NCI-H2081 (cell line): ENCODE measurements at places on chromosomes 7 and 10.

GRCh38 chr10:130395248-130395936 is 259.2 kb downstream of the GLRX3 start:
- DNase-seq = no peak

- no peak for DNase-seq
Measured at GRCh38 chr10:48589266-48589665, 15.6 kb downstream of the ARHGAP22 start.

DNA sequence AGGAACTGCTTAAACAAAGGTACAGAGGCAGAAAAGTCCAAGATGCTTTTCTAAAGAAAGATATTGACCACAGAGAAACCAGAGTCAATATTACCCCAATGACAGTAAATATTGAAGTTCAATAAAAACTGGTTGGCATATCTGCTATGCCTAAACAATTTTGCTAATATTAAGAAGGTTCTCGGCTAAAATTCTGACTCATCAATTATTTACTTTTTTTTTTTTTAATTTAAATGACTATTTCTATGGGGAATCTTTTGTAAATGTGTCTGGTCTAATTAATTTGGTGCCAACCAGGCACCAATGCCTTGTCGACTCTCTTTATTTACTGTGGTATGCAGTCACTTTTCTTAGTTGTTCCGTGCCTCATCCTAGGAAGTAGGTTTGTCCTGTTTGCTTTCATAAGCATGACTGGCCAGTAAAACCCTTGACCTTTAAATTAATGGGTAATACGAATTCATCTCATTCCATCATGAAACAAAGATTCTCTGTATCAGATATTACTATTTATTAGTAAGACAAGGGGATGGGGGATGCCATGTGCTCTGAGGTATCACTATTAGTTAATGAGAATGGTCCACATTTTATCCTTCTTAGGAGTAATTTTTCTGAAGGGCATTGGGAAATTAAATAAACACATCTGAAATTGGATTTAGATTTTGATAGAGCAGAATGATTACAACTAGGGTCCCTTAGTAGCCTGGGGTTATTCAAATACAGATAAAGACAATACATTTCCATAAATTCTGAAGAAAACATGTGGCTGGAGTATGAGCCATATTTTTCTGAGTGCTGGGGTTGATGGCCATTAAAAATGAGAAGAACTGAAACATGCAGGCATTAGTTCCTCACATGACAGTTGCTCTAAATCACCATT is 154.4 kb downstream of the VTI1A start:
- DNase-seq = no peak

GRCh38 chr7:128221929-128222403 is 19.1 kb upstream of the LEP start:
- DNase-seq = no peak

DNA sequence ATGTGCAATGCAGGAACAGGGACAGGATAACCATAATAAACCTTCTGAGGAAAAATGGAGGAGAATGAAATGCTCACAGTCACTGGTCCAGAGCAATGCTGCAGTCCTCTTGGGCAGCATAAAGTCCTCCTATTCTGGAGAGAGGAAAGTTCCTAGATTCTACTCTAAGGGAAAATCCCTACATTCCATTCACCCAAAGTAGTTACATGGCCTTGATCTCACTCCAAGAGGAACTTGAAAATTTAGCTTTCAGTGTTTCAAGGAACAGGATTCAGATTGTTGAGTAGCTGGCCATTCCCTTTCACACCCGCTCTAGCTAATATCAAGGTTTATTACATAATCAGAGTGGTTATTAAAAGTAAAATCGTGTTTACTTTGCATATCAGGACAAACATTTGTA is 168.3 kb downstream of the CHRM2 start:
- no peak for DNase-seq

GRCh38 chr7:39721345-39721744 is 98.0 kb downstream of the RALA start:
- DNase-seq = no peak

- DNase-seq = peak; percentile 91
Measured at GRCh38 chr7:1422512-1423263, 36.6 kb downstream of the MICALL2 start.

DNA sequence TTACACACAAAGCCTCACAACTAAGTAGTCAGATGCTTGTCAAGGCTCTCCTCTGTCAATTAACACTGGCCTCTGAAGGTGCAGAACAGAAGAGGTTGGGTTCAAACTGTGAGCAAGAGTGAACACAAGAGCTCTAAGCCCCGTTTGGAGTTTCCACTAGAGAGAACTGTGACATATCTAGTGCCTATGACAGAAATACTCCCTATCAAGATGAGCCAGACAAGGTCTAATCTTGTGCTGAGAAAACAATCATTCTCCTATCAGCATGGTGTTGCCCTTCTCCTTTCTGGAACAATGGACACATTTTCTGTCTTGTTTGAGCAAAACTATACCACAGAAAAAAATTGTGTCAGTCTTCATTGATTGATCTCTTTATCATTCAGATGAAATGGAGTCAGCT is 62.4 kb upstream of the CCDC71L start:
- no peak for DNase-seq

GRCh38 chr7:25597946-25598345 is 369.7 kb upstream of the NPVF start:
- DNase-seq = no peak

GRCh38 chr10:112475575-112476218 is 28.7 kb downstream of the VTI1A start:
- peak; percentile 1 for DNase-seq

DNA sequence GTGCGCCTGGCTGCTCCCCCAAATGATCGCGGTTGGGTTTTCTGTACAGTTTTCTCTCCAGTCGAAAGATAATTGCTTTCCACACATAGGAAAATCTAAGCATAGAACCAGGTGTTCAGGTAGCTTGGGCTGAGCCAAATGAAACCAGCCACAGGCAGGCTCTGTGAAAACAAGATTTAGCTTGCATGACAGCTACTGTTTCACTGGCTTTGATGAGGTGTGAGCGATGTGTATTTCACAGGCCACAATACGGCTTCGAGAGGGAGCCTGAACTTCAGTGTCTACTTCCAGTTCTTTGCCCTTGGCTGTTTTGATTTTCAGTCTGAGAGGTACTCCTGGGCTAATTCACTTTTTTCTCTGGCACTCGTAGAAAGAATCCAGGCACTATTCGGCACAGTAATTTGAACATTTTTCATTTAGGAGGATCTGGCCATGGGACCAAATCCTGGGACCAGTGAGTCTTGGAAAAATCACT is 110.5 kb downstream of the JCAD start:
- no peak for DNase-seq

DNA sequence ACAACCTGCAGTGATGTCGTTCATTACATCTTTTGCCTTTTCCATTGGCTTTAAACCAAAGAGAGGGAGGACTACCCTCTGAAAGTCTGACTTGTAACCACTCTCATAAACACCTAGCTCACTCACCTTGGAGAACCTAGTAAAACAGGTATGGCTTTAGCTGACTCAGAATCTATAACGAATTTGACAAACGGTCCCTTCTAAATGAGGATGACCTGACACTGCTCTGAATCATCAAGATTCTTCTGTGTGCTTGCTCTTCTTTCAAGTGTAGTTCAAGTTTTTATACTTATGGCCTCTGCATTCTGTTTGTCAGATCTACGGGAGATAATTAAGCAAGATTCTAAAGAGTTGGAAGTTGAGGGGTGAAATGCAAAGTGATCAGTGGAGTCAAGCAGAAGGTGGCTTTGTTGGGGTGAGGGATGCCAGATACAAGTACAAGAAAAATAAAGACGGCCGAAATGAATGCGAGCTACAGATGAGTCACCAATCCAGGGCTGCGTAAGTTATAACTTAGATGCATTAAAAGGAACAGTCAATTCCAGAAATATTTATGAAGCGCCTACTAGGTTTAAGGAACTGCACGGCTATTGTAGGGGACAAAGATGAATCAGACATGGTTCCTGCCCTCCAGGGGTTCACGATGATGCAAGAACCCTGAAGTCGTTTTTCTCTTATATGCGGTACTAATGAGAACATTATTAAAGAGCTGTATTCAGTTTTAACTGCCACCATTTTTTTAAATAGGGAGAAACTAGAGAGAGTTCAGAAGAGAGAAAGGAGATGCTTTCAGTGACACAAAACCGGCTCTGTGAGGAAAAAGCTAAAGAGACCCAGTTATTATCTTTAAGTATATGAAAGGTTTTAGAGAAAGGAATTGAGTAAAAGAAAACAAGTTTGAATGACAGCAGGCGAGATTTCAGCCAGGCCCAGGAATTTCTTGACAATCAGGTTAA is 6.5 kb downstream of the HIPK2 start:
- no peak for DNase-seq

- no peak for DNase-seq
Measured at GRCh38 chr7:723541-723940, 3.0 kb upstream of the DNAAF5 start.

DNA sequence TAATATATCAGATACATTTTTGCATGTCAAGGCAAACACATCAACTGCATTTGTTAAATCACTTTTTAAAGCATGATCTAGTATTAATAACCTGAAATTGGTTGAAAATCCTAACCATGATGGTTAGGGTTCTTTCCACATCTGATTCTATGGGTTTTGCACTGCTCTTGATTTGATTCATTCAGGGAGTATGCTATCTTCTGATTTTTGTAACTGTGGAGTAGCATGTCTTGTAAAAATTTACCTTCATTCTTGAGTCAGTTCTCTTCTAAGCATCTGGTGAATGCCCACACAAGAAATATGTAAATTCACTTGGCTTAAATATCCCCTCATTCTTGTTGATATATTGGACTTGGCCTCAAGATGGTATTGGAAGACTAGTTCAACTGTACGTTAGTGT is 178.7 kb downstream of the KLF6 start:
- DNase-seq = no peak

- DNase-seq = no peak
Measured at GRCh38 chr10:116715839-116716377, 26.5 kb downstream of the HSPA12A start.

DNA sequence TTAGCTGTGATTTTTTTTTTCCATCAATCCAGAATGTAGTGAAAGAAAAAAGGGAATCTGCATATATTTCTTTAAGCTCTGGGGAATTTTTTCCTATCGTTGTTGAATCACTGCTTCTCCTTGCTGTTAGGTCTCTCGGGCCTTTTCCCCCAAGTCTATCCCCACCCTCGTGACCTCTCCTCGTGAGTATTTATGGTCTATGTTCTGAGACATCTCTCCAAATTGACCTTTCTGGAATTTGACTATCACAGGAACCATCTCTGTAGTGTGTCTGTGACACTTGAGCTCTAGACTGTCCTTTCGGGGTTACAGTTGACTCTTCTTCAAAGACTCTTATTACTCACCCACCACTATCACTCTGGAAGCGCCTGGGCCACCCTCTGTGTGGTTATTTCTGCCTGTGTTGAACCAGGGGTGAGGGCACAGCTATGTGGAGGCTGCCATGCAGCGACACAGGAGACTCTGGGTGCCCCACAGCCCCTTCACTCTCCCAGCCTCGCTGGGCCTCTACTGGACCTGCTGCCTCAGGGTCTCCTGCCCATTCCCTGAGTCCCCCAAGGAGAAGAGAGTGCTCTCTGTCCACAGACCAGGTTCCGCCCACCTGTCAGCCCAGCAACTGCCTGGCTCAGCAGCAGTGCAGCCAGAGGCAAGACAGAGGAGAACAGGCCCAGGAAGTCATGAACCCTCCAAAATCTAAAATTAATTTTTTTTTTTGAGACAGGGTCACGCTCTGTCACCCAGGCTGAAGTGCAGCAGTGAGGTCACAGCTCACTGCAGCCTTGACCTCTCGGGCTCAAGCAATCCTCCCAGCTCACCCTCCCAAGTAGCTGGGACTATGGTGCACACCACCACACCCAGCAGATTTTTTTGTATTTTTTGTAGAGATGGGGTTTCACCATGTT is 45.7 kb upstream of the PTPRN2 start:
- DNase-seq = no peak

DNA sequence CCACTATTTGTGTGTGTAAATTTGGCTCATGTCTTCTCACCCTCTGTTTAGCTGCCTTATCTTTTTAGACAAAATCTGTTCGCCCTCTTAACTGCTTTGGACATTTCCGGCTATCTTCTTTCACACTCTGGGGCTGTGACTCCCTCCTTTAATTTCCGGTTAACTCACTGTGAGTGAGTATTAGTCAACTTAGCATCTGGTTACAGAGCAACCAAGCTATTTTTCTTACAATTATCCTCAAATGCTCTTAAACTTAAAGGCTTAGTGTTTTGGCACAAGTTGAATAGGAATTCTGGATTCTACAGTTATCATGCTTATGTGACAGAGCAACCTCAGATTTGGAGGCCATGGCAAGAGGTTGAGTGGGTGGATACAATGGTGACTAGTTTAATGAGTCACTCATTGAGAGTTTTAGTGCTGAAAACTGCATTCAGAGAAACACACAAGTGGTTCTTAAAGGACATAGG is 177.6 kb upstream of the SEMA3A start:
- no peak for DNase-seq

DNA sequence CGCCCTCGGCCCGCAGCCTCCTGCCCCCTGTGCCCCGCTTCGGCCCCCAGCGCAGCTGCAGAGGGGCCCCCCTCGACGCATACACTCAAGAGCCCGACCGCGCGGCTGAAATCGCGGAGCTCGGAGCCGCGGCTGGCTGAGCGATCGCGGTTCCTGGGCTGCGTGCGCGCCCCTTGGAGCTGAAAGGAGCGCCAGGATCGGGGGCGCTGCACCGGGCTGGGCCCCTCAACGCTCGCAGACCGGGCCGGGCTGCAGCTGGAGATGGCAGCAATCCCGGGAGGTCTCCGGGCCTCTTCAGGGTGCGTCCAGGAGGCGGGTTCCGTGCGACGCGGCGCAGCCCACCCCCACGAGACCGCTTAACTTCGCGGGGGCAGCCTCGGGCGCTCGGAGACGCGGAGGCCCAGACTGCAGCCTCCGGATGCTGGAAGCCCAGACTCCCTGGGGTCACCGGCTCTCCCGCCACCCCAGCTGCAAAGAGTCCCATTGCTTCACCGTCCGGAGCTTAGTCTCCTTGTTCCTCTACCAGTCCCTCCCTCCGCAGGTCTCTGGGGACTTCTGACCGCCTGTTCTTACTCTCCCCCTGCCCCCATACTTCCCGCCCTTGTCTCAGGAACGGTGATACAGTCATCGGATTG is 73.0 kb upstream of the LRRC4 start:
- DNase-seq = no peak

DNA sequence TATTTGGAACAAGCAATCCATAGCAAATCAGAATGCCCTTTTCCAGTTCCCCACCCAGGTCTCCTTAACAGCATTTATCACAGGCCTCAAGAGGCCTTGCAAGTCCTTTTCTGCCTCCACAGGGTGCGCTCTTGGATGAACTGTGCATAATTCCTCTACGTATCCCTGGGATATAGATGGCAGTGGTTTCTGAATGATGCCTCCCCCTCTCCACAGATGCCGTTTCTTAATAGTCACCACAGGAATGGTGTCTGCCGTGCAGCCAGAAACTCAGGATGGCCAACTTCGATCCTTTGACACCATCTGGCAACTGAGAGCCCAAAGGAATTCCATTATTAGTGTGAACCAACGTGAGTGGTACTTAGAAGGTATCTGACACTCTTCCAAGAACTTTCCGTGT is 43.1 kb downstream of the JAZF1 start:
- no peak for DNase-seq

GRCh38 chr7:11848251-11848650 is 16.3 kb upstream of the THSD7A start:
- DNase-seq = no peak
